Dermis microvascular lymphatic vessel endothelial cell (primary cell): ENCODE measurements at places on chromosomes 11 and 22.

DNA sequence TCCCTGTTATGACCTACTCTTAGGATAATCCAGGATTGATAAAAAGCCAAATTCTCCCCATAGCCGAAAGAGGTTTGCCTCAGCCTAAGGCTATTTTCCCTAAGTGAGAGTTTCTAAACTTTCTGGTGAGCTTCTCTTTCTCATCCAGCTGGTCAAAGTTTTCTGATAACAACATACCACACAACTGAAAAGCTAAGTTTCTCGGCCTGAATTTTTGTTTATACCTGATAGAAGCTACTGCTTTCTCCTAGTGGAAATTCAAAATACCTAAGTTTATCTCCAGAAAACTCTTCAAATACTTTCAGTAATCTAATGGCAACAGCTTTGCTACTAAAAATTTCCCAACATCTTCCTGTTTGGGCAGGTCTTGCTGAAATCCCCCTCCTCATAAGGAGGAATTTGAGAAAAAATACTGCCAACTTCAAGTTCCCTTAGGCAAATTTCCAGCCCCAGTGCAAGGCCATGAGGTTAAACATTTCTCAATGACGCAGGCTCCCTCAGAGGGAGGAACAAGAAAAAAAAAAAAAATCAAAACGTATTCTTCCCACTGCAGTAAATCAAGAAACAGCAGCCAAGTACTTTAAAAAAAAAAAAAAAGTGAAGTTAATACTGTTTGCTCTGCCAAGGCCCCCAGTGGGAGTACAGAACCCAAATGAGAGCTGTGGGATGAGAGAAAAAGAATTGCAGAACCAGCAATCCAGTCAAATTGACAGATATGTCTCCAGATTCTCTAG, 127.0 kb downstream of the MRTFA start:
- no peak for DNase-seq

- DNase-seq, result no peak
These were observed 42.6 kb upstream of the SYT13 start for GRCh38 chr11:45328726-45329125.

- peak; percentile 92 for DNase-seq
These were observed 13.8 kb upstream of the KAT5 start for GRCh38 chr11:65698205-65698604.

- peak; percentile 9 for DNase-seq
These were observed 831 bp downstream of the CHST1 start for GRCh38 chr11:45664376-45665205.

DNA sequence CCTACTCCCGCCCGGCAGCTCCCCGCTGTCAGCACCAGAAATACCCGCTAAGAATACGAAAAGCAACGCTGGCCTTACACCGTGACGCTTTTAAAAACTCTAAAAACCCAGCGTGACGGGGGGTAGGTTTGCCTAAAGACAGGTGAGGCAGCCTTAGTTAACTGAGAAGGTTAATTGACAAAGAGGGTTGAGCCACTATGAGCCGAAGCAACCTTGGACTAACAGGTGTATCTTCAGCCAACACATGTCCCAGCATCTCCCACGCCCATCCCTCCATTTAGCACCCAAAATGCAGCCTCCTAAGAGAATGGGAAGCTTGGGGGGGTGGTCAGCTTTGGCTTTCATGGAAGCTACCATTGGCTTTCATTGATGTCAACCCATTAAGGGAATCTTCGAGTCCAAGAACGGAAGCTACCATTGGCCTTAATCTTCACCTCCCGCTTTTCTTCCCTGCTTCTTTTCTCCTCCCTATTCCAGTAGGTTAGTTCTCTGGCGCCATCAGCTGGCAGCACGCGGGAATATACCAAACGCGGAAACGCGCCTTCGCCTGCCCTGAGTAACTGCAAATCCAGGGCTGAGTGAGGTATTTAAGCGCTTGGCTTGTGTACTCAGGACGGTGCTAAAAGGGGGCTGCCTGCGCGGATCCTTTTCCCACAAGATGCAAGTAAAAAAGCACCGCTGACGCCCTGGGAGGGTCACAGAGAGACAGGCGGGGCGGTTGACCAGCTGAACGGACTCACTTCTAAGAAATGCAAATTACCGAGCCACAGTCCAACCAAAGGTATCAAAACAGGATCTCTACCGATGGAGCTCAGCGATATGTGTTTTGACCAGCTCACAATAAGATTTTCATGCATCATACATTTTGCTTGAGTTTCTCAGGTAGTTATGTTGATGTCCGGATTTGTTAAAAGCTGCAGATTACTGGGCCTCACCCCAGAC, 38.5 kb upstream of the GLYATL1 start:
- no peak for DNase-seq

GRCh38 chr11:124758355-124759265, 3.5 kb downstream of the ESAM start:
- DNase-seq, result no peak

DNA sequence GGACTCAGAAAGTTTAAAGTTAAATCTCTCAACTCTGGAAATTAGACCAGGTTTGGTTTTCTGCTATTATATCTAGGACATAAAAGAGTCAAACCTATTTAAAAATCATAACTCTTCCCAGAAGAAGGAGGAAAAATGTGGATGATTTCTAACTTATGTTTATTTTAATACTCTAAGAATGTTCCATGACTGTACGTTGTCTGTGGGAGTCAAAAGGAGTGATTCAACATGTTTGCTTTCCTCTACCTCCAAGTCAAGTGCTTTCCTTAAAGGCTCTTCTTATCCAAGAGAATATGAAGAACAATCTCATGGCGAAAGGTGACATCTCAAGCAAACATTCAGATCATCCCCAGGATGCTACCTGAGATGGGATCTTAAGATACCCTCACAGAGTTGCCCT, 21.6 kb downstream of the OR51E1 start:
- no peak for DNase-seq

DNA sequence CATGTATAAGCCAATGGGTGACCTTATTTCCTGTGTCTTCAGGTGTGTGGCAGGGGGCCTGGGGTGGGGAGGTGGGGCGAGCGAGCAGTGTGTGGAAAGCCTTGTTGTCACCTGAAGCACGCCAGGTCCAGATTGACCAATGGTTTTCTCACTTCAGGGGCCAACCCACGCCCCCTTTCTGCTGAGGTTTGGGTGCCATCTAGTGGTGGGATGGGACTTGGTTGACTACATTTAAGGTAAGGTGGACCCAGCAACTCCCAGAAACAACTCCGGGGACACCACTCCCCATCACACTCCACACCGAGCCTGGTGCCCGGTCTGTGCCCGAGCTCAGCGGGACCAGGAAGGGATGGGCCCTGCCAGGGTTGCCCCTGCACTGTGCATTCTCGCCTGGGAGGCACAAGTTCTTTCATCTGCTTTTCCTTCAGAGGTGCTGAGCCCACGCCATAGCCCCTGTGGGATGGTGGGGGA, 40.0 kb downstream of the TPCN2 start:
- DNase-seq, result peak; percentile 66

DNA sequence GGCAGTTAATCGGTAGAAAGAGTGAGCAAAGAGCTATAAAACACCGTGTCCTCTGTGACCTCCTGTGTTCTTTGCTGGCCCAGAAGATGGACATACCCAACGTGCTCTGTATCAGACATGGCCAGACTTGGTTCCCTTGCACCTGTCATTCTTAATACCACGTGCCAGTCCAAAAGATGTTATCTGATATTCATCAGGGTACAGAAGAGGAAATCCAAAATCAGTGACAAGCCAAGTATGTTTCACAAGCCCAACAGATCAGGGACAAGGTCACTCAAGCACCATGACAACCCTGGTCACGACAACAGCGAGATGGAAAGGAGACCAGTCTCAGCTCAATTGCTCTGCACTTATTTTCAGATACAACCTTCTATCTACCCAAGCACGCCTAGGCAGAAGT, 3.4 kb downstream of the LRP4 start:
- no peak for DNase-seq

DNA sequence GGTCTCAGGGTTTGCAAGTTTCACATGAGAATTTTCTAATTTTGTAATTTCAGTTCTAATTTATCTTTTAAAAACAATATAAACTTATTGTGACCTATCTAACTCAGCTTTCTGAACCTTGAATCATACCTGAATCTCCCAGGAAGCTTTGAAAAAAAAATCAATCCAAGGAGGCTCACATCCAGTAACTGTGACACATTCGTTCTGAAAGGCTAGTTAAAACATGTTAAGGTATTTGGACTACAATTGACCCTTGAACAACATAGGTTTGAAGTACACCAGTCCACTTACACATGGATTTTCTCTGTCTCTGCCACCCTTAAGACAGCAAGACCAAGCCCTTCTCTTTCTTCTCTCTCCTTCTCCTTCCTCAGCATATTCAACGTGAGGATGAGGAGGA, 40.0 kb downstream of the DDI1 start:
- DNase-seq, result no peak

- peak; percentile 26 for DNase-seq
These were observed 112.0 kb upstream of the ARHGAP42 start for GRCh38 chr11:100574894-100575769.

DNA sequence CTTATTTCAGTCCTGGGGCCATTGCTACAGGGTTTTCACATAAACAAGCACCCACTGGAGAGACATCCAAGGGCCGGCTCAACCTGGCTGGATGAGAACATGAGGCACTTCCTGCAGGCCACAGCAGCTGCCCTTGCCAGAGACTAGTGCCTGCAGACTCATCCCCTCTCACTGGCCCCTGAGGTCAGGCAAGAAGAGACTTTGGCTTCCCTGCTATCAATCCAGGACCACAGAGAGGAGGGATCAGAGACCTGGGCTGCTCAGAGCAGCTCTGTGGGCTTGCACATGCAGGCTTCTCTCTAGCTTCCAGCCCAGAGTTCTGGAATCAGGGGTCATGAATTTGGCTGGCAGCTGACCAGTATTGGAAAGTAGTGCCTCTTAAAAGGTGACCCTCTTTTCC, 79.5 kb downstream of the CABIN1 start:
- no peak for DNase-seq

DNA sequence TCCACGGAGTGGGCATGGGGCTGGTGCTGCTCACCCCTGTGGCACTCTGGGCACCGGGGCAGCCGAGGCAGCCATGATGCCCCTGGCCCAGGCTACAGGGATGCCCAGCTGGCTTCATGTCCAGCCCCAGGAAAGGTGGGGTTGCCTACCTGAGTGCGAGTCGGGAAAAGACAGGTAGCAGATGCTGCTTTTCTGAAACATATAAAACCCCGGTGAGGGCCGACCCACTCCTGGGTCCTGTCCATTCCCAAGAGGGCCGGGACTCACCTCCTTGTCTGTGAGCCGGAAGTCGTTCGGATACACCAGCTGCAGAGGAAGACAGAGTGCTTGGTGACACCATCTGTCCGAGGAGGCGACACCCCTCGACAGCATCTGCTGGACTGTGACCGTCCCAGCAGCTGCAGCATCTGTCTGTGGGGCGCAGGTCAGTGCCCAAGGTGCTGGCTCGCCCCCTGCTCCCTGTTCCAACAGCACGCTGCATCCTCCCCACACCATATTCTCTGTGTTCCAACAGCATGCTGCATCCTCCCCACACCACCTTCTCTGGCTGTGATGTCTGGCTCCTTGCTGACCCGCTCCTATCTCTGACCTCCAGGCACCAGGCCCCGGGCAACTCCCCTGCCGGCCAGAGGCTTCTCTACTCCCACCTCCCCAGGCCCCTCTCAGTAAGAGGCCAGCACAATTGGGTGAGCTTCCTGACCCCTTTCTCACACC, 8.0 kb downstream of the DENND6B start:
- DNase-seq, result no peak

DNA sequence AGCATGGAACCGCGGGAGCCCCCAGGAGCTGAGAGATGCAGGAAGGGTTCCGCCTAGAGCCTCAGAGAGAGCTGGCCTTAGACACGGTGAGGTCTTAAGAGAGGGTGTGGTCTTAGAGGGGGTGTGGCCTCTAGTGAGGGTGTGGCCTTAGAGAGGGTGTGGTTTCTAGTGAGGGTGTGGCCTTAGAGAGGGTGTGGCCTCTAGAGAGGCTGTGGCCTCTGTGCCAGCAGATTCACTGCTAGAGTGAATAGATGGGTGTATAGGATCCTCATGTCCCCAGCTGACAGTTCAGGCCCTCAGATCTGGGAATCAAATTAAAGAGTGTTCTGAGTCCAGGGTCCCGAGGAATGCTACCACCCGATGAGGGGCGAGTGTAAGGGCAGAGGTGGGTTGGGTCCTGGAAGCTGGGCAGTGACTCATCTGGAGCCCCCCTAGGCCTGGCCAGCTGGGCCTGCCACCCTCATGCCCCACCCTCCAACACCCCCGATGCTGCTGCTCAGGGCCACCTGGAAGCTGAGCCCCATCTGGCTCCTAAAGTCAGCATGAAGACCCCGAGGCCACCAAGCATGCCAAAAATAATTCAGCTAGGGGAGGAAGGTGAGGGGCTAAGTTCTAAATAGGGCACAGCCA, 49.5 kb downstream of the IGF2 start:
- DNase-seq, result peak; percentile 46

GRCh38 chr11:70555078-70555477, 156.7 kb downstream of the CTTN start:
- DNase-seq, result no peak

GRCh38 chr11:68303083-68303482, 9.3 kb upstream of the LRP5 start:
- no peak for DNase-seq

GRCh38 chr11:103183981-103184611, 74.9 kb downstream of the DYNC2H1 start:
- no peak for DNase-seq

- no peak for DNase-seq
These were observed 31.4 kb upstream of the AQP11 start for GRCh38 chr11:77558380-77558779.

DNA sequence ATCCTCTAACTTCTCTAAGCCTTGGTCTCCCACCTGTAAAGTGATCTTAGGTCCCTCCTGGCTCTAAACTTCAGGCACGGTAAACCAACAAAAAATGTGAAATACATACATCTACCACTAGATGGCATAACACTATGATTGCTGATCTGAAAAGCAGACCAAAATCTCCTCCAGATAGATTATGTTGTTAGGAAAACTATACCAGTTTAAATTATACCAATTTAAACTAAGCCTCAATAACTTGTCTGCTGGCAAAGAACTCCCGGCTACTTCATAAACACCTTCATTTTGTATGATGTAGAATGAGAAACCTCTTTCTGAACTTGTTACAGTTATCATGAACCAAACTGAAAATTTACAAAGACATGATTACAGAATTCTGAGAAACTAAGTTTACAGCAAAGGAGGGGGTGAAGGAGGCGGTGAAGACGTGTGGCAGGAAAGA, 85.9 kb downstream of the SBF2 start:
- peak; percentile 65 for DNase-seq

- no peak for DNase-seq
These were observed 148.7 kb upstream of the B3GAT1 start for GRCh38 chr11:134560566-134561330.

GRCh38 chr22:44266796-44267760, 45.7 kb downstream of the SHISAL1 start:
- DNase-seq, result no peak

- DNase-seq, result no peak
These were observed 20.3 kb upstream of the MALAT1 start for GRCh38 chr11:65478388-65479183.

GRCh38 chr11:34149786-34150185, 44.4 kb downstream of the NAT10 start:
- no peak for DNase-seq

GRCh38 chr11:10909141-10909883, 51.5 kb upstream of the ZBED5 start:
- DNase-seq, result no peak
